ENCODE measurements at places on chromosomes 1 and 21.

DNA sequence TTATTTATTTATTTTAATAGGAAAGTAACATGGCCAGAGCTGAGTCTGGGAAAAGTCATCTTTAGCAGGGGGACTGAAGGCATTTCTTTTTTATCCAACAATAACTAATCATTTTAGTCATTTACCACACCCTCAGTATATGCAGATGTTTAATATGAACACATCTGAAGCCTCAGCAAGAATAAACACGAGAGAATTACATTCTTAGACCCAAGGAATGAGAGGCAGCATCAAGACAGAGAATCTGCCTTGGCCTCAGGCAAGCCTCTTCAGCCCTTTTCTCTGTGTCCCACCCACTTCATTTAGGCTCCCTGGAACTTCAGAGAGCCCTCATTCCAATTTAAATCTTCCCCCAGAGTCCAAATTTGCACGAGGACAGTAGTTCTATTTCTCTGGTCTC, 17.0 kb upstream of the IGSF3 start:
- no peak for DNase-seq

DNA sequence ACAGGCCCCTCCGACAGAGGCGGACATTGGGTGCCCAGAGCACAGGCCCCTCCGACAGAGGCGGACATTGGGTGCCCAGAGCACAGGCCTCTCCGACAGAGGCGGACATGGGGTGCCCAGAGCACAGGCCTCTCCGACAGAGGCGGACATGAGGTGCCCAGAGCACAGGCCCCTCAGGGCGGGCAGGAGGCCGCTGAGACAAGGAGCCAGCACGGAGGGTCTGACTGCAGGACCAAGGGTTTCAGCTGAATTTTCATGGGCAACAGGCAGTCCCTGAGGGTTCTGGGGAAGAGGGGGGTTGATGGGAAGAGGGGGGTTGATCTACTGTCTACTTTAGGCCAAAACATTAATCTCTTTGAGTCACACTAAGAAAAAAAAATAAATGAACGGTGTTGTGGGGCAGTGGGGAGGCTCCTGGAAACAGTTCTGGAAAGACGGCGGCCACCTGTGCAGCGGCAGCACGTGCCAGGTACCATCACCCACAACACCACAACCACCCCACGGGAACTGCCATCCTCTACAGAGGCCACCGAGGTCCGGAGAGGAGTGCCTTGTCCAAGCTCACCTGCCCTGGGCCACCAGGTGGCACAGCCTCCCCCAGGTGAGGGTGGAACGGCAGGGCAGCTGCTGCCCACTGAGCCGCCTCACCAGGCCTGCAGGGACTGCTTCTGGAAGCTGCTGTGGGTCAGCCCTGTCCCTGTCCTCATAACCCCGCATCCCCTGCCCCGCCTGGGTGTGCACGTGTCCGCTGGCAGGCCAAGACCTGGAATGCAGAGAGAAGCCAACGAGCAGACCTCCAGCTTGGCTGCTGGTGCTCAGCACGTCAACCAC, 20.5 kb downstream of the PRDM15 start:
- DNase-seq, result no peak

- no peak for DNase-seq
Observed at GRCh38 chr1:24898152-24898908, 31.7 kb downstream of the RUNX3 start.

- DNase-seq, result no peak
Observed at GRCh38 chr1:178954325-178954690, 71.4 kb upstream of the FAM20B start.

DNA sequence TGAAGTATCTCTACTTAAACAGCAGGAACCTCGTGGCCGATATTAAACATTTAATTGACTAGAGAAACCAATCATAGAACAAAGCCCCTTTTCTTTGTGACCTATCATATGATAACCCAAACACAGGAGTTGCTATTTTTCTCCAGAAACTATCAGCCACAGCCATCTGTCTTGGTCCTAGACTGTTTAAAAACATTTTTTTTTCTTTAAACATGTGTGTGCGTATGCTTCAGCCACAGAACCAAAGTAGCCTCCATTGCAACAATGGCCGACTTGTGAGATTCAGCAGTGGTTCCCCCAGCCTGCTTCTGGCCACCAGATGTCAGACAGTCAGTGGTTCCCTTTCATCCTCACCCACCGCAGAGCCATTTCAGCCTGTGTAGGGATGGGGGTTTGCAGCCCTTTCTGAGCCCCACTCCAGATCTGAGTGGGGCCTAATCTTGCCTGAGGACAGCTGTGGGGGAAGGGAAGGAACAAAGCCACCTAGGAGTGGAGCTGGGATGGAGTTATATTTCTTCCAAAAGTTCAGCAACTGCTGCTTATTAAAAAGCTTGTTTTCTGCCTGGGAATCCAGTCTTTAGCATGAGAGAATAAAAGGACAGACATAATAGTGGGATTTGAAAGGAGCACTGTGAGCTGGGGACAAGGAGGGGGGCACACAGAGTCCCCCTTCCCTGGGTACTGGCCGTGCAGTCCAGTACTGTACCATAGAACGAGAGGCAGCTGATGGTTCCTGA, 11.7 kb upstream of the IGSF3 start:
- DNase-seq, result no peak

Data from activated T-helper 1 cell treated with Interleukin-2 at 50 U/mL for 16 hours (primary cell).